ENCODE measurements at places on chromosomes 5 and 9.

- no peak for DNase-seq
These were observed 20.4 kb downstream of the XRCC4 start for GRCh38 chr5:83097689-83098231.

GRCh38 chr5:114977979-114978573, 191.6 kb downstream of the TRIM36 start:
- no peak for DNase-seq

GRCh38 chr5:177231479-177232250, 71.9 kb downstream of the RAB24 start:
- DNase-seq = no peak

DNA sequence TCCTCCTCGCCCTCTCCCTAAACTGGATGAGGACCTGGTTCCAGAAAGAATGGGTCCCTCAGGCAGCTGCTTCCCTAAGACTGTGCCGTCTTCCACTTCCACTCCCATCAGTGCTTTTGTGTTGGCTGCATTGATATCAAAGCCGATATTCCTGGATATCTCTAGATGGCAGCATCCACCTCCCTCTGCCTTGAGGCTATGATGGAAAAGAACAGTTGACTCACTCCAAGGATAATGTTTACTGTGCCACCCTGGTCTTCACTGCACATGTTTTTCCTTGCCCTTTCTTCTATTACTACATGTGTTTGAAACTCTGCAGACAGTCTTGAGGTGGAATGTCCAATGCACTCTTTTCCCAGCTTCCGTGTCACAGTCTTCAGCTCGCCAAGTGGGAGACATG, 211.6 kb downstream of the MAST4 start:
- DNase-seq = no peak

- DNase-seq = no peak
These were observed 102.2 kb upstream of the CLINT1 start for GRCh38 chr5:157961176-157961575.

GRCh38 chr9:95000821-95001220, 274.3 kb downstream of the AOPEP start:
- DNase-seq = no peak

DNA sequence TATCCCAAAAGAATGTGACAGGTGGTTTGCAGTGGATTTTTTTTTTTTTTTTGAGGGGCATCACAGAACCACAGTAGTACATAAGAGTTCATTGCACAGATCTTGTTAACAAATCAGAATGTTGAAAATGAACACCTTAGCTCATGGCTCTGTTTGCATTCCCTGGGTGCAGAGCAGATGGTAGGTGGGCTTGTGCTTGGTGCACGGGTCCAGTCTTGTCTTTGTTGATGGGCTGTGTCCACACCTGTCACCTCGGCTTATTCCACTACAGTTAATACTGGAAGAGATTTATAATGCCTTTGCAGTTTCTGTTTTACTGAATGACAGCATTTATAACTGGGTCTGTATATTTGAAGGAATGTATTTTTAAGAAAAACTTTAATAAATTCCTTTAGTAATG, 146.6 kb downstream of the KDM4C start:
- DNase-seq = no peak

Data from GM13976 (cell line).